ENCODE measurements at places on chromosomes 13 and 19. TPM values are rescaled to one million over a fixed set of nuclear protein-coding genes. Genes with fewer than 3 reads are reported as not detected.

The ZNF625 gene
- 7.5 TPM for total RNA-seq

The TJP3 gene
- 0.17 TPM for total RNA-seq

The TNFSF11 gene
- not detected for total RNA-seq

- H3K27ac ChIP-seq: no peak overlapping the region
- H3K4me1 ChIP-seq: no peaks in the 10 kb centered on the region
- no peak overlapping the region for H3K4me3 ChIP-seq
- no peaks in the 10 kb centered on the region for H3K27me3 ChIP-seq
- H3K36me3 ChIP-seq: no peaks in the 10 kb centered on the region
These were observed 13.3 kb upstream of the ACP7 start for GRCh38 chr19:39070888-39071287.

The KLK12 gene
- total RNA-seq: not detected

DNA sequence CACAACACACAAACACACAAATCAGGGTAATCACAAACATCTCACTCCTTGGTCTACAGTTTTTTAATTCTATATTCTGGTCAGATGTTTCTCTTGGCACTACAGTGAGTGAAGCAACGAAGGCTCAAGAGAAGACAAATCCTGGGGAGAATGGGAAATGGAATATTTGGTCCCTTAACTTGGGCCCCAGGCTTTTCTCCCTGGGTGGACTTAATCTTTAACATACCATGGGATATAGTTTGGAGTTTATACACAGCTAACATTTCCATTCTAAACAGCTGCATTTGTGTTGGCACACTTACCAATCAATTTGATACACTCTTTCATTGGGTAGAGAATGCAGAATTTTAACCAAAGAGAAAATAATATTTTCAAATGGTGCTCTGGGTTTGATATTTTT lies 1132.6 kb upstream of the SLC10A2 start:
- no peak overlapping the region for H3K27ac ChIP-seq
- H3K4me1 ChIP-seq: no peaks in the 10 kb centered on the region
- H3K4me3 ChIP-seq: no peak overlapping the region
- H3K27me3 ChIP-seq: no peaks in the 10 kb centered on the region
- DNase-seq: no peak

DNA sequence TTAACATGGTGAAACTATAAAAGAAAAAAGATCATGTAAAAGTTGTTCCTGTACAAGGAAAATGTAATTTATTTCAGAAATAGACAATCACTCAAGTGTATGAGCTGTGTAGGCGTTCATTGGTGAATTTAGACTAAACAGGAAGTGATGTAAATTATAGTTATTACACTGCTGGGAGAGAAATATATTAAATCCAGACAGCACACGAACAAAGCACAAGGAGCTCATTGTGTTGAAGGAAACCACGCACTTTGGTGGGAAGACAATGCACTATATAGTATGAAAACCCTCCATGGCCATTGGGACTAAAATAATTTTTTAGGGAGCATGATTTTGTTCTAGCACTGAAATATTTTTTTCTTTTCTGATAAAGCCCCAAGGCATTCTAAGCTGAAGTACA lies 450.5 kb downstream of the KLF12 start:
- H3K4me1 ChIP-seq: no peaks in the 10 kb centered on the region
- H3K36me3 ChIP-seq: no peaks in the 10 kb centered on the region
- no peaks in the 10 kb centered on the region for H3K27me3 ChIP-seq
- no peak overlapping the region for H3K27ac ChIP-seq
- no peak overlapping the region for H3K4me3 ChIP-seq

DNA sequence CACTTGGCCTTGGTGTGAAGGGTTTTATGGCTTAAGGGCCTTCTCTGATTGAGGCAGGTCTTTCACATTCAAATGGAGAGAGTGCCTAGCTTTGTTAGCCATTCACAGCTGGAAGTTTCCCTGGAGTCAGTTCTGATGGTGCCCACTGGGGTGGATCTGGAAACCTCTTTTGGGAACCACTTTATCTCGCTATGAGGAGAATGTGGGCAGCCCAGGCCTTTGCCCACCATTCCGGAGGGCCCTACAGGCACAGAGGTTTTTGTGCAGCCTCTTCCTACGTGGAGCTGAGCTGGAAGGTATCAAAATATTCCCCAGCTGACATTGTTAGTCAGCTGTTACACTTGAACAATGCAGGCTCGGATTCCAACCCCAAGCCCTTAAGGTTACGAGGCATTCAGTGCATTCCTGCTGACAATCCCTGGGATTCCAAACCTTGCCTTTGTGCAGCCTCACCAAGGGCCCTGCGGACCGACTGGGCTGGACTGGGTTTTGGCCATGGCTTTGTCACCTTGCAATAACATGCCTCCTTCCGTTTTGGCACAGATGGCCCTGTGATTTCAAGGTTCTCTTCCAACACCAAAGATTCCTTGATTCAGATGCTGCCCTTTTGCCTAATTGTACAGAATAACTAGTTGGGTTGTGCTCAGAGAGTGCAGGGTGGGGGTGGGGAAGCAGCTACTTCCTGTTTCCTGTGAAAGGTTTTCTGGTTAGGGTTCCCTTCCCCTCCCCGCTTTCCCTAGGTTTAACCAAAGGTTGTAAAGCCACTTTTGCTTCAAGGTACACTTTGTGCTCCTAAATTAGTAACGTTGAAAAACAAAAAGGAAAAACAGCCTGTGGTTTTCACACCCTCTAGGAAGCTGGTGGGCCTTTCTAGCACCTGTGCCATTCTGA lies 27.0 kb downstream of the SAE1 start:
- H3K27ac ChIP-seq: peak overlapping the region; percentile 88
- peaks cover 45% of the 10 kb centered on the region for H3K36me3 ChIP-seq

- H3K36me3 ChIP-seq: no peaks in the 10 kb centered on the region
- peaks cover 49% of the 10 kb centered on the region for H3K4me1 ChIP-seq
- H3K27ac ChIP-seq: peak overlapping the region; percentile 88
- H3K27me3 ChIP-seq: no peaks in the 10 kb centered on the region
These were observed 1.3 kb downstream of the FCGRT start for GRCh38 chr19:49513746-49514118.

The LIM2 gene
- not detected for total RNA-seq

- no peaks in the 10 kb centered on the region for H3K36me3 ChIP-seq
- no peak overlapping the region for H3K27ac ChIP-seq
- H3K4me3 ChIP-seq: no peak overlapping the region
- DNase-seq: no peak
- no peaks in the 10 kb centered on the region for H3K4me1 ChIP-seq
- H3K27me3 ChIP-seq: no peaks in the 10 kb centered on the region
These were observed 39.5 kb downstream of the NOTCH3 start for GRCh38 chr19:15161028-15161984.

- H3K27ac ChIP-seq: no peak overlapping the region
- H3K36me3 ChIP-seq: no peaks in the 10 kb centered on the region
- no peaks in the 10 kb centered on the region for H3K4me1 ChIP-seq
- DNase-seq: no peak
These were observed 73.9 kb upstream of the SLC10A2 start for GRCh38 chr13:103140001-103140671.

DNA sequence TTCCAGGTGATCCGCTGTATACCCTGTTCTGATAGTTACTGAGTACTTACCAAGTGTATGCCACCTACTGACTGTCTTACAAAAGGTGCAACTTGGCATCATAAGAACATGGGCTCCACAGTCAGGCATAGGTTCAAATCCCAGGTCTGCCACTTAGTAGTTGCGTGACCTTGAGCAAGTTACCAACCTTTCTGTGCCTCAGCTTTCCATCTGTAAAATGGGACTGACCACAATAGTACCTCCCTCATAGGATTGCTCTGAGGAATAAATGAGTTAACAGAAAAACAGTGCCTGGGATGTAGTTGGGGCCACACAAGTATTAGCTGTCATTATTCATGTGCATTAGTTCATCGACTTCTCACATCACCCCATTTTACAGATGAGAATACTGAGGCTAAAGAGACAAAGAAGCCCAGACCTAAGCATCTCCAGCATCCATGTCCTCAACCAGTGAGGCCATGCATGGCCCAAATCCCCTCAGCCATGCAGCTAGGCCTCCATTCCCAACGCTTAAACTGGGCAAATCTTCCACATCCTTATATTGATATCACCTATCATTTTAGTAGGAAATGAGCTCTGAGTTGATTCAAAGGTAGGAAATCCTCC lies 51.3 kb upstream of the UBE2L5 start:
- no peak for DNase-seq
- H3K27ac ChIP-seq: no peak overlapping the region
- H3K4me1 ChIP-seq: peaks cover 6% of the 10 kb centered on the region
- no peaks in the 10 kb centered on the region for H3K36me3 ChIP-seq
- H3K4me3 ChIP-seq: no peak overlapping the region

The ICAM5 gene
- total RNA-seq: 0.42 TPM

The NLRP7 gene
- not detected for total RNA-seq

GRCh38 chr13:64160479-64160878 lies 2744.8 kb upstream of the PCDH20 start:
- DNase-seq: no peak
- no peak overlapping the region for H3K27ac ChIP-seq
- H3K4me1 ChIP-seq: no peaks in the 10 kb centered on the region
- no peak overlapping the region for H3K4me3 ChIP-seq
- H3K27me3 ChIP-seq: no peaks in the 10 kb centered on the region
- no peaks in the 10 kb centered on the region for H3K36me3 ChIP-seq

GRCh38 chr13:72121466-72121865 lies 254.5 kb upstream of the DACH1 start:
- H3K36me3 ChIP-seq: no peaks in the 10 kb centered on the region
- no peak overlapping the region for H3K27ac ChIP-seq
- H3K4me3 ChIP-seq: no peak overlapping the region
- no peak for DNase-seq
- H3K27me3 ChIP-seq: no peaks in the 10 kb centered on the region

The NAXD gene
- 34.0 TPM for total RNA-seq

The CFD gene
- total RNA-seq: 616 TPM

- H3K27ac ChIP-seq: no peak overlapping the region
- no peaks in the 10 kb centered on the region for H3K27me3 ChIP-seq
- no peak overlapping the region for H3K4me3 ChIP-seq
- no peaks in the 10 kb centered on the region for H3K4me1 ChIP-seq
- peaks cover 12% of the 10 kb centered on the region for H3K36me3 ChIP-seq
These were observed 36.3 kb downstream of the MICU2 start for GRCh38 chr13:21567714-21568113.

- H3K36me3 ChIP-seq: no peaks in the 10 kb centered on the region
- H3K4me1 ChIP-seq: no peaks in the 10 kb centered on the region
- DNase-seq: no peak
- no peak overlapping the region for H3K27ac ChIP-seq
These were observed 184.8 kb downstream of the SHISA2 start for GRCh38 chr13:25867038-25867437.

DNA sequence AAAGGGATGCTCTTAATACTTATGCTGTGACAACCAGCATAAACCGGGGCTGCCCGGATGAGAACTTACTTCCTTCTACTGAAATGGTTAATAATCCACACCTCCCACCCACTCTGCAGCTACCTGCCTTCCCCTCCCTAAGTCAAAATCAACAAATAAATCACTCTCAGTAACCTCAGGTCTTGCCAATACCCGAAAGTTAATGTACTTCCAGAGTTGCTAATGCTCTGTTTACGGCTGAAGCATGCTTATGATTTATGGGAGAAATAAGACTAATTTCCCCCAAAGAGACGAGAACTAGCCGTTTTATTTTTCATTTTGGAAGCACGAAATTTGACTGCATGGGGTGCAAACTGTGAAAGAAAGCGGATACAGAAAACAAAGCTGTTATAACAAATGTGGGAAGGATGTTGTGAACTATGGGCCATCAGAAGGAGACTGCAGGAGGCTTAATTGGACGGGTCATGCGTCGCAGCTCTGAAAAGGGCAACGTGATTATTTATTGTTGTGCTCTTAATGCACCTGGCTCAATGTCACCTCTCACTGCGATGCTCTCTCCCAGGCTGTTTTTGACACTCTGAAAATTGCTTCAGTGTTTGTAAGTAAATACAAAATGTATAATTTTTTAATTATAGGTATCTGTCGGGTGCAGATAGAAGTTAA lies 114.0 kb upstream of the SLC7A1 start:
- H3K4me1 ChIP-seq: no peaks in the 10 kb centered on the region
- H3K27ac ChIP-seq: no peak overlapping the region
- no peaks in the 10 kb centered on the region for H3K36me3 ChIP-seq
- H3K4me3 ChIP-seq: no peak overlapping the region

DNA sequence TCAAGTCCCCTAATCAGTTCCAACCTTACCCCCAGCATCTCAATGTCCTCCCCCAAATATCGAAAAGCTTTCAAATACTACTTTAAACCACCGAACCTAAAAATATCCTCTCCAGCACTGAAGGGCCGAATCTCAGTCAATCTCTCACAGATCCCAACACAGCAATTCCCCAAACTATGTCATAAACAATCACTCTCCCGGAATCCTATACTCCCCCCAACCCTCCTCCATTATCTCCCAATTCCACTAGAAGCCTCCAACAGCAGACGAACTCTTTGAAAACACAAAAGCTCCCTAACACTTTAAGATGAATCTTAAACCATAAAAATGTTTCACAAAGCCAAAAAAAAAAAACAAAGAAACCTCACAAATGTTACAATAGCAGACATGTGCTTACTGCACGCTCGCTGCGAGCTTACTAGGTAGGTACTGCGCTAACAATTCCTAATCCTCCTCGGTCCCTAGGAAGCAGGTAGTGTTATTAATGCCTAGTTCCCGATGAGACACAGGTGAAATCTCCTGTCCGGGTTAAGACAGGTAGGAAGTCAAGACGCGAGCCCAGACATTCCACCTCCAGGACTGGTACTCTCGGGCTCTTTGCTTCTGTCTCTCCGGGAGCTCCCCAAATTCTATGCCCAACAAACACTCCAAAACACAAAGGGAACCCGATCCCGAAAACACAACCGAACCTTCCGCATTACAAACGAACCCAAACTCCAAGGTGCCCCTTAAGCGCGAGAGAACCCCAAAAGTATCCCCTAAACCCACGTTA lies 14.2 kb downstream of the FBXO46 start:
- peak overlapping the region; percentile 91 for H3K27ac ChIP-seq
- peaks cover 25% of the 10 kb centered on the region for H3K36me3 ChIP-seq
- peak overlapping the region; percentile 81 for H3K4me3 ChIP-seq
- DNase-seq: no peak
- H3K4me1 ChIP-seq: peaks cover 19% of the 10 kb centered on the region

The CRX gene
- total RNA-seq: not detected

- H3K4me1 ChIP-seq: peaks cover 37% of the 10 kb centered on the region
- H3K36me3 ChIP-seq: no peaks in the 10 kb centered on the region
- no peak overlapping the region for H3K4me3 ChIP-seq
- H3K27me3 ChIP-seq: no peaks in the 10 kb centered on the region
- peak overlapping the region; percentile 76 for H3K27ac ChIP-seq
These were observed 36.9 kb upstream of the GRTP1 start for GRCh38 chr13:113400621-113401451.

All from esophagus muscularis mucosa (tissue), 4 donors.